IPS DF 19.7 (cell line): ENCODE measurements at places on chromosomes 16 and 17.

GRCh38 chr16:11361701-11362451, 16.6 kb downstream of the RMI2 start:
- DNase-seq, result no peak

DNA sequence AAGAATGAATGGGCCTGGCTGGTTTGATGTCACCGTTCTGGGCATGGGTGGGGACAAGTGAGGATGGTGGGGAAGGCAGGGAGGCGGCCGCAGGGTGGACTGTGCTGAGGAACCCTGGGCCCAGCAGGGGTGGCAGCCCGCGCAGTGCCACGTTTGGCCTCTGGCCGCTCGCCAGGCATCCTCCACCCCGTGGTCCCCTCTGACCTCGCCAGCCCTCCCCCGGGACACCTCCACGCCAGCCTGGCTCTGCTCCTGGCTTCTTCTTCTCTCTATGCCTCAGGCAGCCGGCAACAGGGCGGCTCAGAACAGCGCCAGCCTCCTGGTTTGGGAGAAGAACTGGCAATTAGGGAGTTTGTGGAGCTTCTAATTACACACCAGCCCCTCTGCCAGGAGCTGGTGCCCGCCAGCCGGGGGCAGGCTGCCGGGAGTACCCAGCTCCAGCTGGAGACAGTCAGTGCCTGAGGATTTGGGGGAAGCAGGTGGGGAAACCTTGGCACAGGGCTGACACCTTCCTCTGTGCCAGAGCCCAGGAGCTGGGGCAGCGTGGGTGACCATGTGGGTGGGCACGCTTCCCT, 6.5 kb upstream of the SERPINF1 start:
- no peak for DNase-seq

DNA sequence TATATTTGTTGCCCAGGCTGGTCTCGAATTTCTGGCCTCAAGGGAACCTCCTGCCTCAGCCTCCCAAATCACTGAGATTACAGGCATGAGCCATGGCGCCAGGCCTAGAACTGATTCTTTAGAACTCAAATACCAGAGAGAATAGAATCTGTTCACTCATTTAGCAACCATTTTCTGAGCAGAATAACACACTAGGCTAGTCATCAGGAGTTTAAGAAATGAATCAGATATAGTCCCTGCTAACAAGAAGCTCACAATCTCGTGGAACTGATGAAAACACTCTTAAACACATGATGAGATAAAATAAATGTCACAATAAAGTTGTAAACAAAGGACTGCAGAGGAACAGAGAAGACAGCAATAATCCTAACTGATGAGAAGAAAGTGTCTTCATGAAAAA, 55.8 kb upstream of the ADCY9 start:
- no peak for DNase-seq

- no peak for DNase-seq
Measured at GRCh38 chr17:70060415-70060814, 14.6 kb upstream of the KCNJ16 start.

DNA sequence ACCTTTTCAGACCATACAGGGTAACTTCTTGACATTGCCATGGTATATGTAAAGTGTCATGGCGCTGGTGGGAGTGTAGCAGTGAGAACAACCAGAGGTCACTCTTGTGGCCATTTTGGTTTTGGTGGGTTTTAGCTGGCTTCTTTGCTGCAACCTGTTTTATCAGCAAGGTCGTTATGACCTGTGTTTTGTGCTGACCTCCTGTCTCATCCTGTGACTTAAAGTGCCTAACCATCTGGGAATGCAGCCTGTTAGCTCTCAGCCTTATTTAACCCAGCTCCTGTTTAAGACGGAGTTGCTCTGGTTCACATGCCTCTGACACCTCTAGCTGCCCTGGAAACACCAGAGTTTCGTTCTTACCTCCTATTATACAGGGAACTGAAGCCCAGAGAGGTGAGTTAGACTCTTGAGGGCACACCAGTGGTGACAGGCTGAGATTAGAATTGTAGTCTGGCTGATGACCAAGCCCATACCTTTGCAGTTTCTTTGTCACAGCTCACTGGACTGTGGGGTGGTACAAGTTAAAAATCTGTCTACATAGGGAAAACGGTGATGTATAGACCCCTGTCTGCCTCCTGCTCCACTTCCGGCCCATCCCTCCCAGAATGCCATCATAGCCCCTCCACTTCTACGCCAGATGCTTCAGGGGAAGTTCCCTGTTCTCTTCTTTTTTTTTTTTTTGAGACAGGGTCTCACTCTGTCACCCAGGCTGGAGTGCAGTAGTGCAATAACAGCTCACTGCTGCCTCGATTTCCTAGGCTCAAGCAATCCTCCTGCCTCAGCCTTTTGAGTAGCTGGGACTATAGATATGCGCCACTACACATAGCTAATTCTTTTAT, 21.0 kb downstream of the KSR1 start:
- DNase-seq, result no peak

DNA sequence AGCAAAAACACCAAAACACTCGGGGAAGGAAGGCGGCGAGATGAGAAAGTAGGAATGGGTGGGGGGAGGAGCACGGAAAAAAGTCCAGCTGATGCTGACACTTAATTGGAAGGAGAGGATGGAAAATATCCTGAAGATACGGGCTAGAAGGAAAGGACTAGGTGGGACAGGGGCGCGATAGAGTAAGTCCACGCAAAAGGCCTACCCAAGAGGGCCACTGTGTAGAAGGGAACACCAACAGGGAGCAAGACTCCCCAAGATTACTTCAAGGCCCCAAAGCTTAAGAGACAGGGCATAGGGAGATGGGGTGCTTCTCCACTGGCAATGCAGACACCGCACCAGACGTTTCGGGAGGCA, 736 bp downstream of the APPBP2 start:
- DNase-seq, result no peak

GRCh38 chr16:2983706-2984136, 3.5 kb upstream of the PKMYT1 start:
- DNase-seq, result no peak

- no peak for DNase-seq
Measured at GRCh38 chr16:10750793-10751192, 7.2 kb downstream of the NUBP1 start.

DNA sequence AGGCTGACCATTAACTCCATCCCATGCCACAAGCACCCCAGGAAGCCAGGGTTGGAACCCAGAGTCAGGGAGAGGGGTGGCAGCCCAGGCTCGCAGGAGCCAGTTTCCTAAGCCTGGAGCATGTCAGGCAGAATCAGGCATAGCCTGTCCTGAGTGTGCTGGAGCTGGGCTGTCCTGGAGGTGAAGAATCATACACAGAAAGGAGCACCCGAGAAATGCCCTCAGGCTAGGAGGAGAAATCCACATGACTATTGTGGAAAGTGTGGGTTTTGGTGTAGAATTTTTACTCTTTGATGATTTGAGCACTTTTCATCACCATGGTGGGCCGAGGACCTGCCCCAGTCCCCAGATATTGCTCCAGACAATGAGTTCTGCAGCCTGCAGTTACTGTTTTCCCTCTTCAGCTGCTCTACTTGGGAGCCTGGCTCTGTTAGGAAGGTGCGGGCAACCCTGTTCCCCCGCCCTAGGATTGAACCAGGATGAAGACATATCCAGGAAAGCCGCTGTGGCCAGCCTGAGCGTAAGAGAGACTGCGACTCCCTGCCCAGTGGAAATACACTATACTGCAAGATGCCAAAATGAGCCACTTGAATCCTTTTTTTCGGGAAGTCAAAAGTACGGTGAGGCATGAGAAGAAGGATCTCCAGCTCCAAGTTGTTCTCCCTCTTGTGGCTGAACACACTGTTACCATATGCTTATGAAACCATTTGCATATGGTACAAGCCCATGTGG, 29.0 kb upstream of the HEATR6 start:
- DNase-seq, result no peak

DNA sequence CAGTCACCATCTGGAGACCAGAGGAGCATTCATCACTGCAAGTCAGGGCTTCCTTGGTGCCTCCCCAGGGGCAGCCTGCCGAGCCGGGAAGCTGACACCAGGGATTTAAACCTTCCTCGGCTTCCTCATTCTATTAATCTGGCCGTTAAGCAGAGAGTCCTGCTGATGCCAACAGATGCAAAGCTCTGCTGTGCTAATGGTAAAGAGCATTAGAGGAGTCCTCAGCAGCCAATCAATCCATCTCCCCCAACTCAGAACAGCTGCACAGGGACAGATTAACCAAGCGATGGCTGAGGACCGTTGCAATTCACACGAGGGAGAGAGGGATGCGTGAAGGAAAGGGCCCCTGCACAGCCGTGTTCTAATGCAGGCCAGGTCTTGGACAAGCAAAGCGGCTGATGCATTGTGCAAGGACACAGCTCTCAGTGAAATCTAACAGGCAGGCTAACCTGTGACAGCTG, 116.6 kb downstream of the XYLT1 start:
- no peak for DNase-seq

- no peak for DNase-seq
Measured at GRCh38 chr16:88295671-88296436, 86.9 kb upstream of the ZNF469 start.

GRCh38 chr17:46003907-46004748, 5.1 kb downstream of the STH start:
- no peak for DNase-seq

DNA sequence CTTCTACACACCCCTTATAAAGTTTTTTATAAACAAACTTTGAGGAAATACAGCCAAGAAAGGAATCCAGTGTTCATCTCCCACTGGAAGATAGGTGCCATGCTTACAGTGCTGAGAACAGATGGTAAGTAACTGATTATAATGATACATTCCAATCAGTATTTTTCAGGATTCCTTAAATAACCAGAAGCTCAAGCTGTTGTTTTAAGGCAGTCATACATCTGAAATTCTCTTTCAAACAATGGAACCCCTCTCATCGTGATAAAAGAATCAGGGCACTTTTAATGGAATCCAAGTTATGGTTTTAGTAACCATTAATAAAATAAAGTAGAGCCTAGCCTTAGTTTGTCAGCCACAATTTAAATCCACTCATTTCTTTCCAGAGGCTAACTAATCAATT, 56.1 kb upstream of the STAC2 start:
- DNase-seq, result no peak

DNA sequence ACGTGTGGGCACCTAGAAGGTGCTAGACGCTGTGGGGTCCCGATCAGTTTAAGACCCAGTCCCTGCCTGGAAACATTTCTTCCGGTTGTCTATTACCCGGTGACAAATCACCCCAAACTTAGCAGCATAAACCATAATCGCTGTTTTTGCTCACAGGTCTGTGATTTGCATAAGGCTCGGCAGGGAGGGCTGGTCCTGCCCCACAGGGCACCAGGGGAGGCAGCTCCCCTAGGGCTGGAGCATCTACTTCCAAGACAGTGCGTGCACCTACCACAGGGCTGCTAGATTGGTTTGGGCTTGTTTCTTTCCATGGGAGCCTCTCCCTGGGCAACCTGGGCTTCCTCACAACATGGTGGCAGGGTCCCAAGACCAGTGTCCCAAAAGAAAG, 214.5 kb upstream of the CIBAR2 start:
- no peak for DNase-seq

GRCh38 chr16:15494236-15494635, 59.8 kb downstream of the BMERB1 start:
- DNase-seq, result no peak

DNA sequence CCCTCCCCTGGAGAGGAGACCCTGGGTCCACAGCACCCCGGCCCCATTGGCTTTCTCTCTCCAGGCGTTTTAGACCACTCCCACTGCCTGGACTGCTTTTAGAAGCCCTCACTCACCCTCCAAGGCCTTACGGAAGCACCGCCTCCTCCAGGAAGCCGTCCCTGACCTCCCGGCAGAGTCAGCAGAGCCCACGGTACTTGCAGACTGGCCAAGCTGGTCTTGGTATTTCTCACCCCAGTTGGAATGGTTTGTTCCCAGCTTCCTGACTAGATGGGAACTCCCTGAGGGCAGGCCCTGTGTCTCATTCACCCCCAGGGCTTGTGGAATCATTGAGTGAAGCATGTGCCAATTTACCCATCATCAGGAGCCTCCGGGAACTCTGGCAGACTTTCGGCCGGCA, 9.2 kb downstream of the SCGB1C2 start:
- DNase-seq, result no peak

- no peak for DNase-seq
Measured at GRCh38 chr17:64653325-64653984, 8.7 kb downstream of the SMURF2 start.

GRCh38 chr16:19274165-19274797, 11.2 kb upstream of the CLEC19A start:
- DNase-seq, result no peak

DNA sequence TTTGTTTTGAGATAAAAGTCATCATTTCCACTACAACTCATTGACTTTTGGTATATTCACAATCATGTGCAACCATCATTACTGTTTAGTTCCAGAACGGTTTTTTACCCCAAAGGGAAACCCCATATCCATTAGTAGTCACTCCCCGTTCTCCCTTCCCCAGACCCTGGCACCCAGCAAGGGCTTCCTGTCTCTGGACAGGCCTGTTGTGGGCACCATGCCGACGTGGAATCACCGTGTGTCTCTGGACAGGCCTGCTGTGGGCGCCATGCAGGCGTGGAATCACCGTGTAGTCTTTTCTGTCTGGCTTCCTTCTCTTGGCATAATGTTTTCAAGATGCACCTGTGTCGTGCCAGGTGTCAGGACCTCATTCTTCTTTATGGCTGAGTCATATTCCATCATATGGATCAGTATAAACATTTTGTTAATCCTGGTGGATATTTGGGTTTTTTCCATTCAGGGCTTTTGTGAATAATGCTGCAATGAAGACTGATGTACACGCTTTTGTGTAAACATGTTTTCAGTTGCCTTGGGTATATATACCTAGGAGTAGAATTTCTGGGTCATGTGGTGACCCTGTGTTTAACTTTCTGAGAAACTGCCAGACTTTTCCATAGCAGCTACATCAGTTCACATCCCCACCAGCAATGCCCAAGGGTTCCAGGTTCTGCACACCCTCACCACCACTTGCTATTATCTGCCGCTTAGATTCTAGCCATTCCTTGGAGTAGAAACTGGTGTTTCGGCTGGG, 19.1 kb downstream of the ENDOV start:
- no peak for DNase-seq

- DNase-seq, result no peak
Measured at GRCh38 chr17:82587234-82588086, 60.8 kb downstream of the WDR45B start.

DNA sequence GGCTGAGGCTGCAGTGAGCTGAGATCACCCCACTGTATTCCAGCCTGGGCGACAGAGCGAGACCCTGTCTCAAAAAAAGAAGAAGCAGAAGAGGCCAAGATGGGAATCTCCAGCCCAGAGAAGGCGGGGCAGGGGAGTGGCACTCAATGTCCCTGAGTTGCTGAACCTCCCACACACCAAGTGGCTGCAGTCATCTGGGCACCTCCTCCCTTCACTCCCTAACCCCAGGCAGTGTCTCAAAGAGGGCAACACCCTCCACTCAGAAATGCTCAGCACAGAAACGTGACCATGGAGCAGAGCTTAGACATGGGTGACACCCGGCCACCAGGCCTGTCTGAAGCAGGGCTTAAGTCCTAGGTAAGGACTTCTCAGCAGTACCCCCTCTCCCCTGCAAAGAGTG, 36.3 kb upstream of the BCAR1 start:
- no peak for DNase-seq

- peak; percentile 72 for DNase-seq
Measured at GRCh38 chr17:10177913-10178505, 20.4 kb downstream of the GAS7 start.

- no peak for DNase-seq
Measured at GRCh38 chr17:49582789-49583188, 7.1 kb downstream of the NXPH3 start.
